ENCODE measurements at places on chromosomes 6 and 20. TPM values are rescaled to one million over a fixed set of nuclear protein-coding genes. Genes with fewer than 3 reads are reported as not detected.

Gene TREML2
- total RNA-seq: not detected

Gene OR12D2
- total RNA-seq: not detected

GRCh38 chr6:63349401-63349800, 29.6 kb upstream of the LGSN start:
- DNase-seq: no peak
- H3K36me3 ChIP-seq: no peaks in the 10 kb centered on the region
- H3K27ac ChIP-seq: no peak overlapping the region

GRCh38 chr6:107582086-107582485, 92.2 kb downstream of the SOBP start:
- H3K4me1 ChIP-seq: no peaks in the 10 kb centered on the region
- no peak for DNase-seq
- no peaks in the 10 kb centered on the region for H3K36me3 ChIP-seq
- no peak overlapping the region for H3K4me3 ChIP-seq

DNA sequence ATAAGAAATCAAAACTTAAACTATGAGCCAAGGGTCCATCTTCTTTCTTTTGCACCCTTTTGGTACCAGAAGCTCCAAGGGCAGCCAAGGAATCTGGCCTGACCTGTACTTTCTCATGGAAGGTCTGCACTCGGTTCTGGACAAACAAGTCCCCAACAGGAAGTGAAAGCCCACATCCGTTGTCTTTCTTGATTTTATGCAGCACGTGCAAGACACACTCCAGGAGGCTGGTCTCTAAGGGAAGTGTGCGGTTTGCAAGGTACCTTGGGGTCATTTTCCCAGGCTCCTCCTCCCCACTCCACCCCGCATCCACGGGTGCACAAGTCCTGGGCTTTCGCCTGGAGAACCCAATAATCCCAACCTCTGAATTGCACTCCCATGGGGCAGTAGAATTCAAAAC, 101.9 kb downstream of the NFATC2 start:
- no peak overlapping the region for H3K27ac ChIP-seq
- H3K36me3 ChIP-seq: no peaks in the 10 kb centered on the region
- H3K4me3 ChIP-seq: no peak overlapping the region
- no peak for DNase-seq
- peaks cover 7% of the 10 kb centered on the region for H3K4me1 ChIP-seq
- no peaks in the 10 kb centered on the region for H3K27me3 ChIP-seq
